ENCODE measurements at places on chromosomes 12 and 14.

DNA sequence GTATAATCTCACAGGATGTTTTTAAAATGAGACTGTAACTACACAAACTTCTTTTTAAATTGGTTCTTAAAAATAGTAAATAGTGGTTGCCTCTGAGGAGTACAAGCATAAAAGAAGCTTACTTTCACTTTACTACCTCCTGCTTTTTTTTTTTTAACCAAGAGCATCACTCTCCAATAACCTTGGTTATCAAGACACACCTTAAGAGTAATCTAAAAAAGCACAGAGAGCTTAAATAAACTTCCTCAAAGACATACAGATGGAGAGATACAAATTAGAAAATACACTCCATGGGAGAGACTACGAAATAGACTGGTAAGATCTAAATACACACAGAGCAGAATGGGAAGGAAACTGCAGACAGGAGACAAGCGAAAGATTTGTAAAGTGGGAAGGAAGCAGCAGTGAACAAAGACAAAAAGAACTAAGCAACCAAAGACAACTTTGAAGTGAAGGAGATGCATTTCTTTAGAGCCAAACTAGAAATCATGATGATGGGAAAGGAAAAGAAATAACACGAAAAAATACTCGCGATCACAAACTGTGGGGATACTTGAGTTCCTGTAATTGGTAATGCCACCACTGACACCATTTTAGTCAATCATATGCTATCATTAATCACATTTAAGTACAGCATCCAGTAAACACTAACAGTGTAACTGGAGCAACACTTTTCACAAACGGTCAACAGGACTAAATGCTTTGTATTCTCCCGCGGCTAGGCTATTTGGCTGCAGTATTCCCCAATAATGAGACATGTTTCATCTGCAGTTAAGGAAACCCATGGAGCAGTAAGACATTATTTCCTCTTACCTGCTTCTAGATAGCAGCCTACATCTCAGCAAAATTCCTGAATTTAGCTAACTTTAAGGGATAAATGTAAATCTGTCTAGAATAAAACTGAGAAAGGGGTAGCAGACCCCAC, 8.2 kb downstream of the SINHCAF start:
- DNase-seq = peak; percentile 76

- peak; percentile 40 for DNase-seq
Observed at GRCh38 chr14:55028066-55028465, 1.0 kb downstream of the SOCS4 start.

DNA sequence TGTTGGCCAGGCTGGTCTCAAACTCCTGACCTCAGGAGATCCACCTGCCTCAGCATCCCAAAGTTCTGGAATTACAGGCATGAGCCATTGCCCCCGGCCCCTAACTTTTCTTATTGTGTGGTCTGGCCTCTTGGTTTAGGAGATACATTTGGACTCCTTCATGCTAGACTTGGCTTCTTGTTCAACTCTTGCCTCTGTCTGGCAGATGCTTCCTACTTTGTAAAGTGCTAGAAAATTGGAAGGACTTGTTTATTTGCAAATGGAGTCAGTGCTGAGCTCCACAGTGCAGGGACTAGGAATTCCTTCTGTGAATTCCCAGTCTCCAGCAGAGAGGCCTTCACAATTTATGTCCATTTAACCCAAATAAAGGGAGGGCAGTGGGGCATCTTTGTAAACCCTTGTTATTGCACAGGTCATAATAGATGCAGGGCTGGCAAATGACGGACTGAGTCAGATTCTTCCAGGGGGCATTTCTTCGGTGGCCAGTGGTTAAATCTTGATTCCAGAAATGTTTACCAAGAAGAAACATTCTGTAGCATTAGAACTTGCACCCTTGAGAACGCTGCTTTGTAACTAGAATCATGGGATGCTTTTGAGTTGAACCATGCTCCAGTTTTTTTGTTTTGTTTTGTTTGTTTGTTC, 73.8 kb upstream of the TBX3 start:
- no peak for DNase-seq

DNA sequence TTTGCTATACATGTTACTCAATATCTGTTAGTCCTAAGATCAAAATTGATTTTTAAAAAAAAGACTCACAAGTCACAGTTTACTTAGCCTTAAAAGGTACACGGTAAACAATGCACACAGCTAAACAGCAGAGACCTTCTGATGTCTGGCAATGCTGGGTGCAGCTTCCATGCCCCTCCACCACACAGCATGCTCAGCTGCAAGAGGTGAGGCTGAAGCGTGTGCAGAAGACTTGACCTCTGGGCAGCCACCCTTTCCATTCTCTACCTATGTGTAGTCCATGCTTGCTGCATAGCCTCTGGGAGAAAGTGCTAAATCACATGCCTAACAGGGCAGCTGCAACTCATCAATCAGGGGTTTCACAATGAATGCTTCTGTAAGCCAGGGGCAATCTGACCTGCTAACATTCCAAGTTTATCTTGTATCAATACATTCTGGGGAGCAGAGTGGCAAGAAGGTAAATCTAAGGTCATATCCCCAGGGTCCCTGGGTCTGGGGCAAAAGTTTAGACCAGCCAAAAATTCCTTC, 44.5 kb upstream of the AMN1 start:
- no peak for DNase-seq

DNA sequence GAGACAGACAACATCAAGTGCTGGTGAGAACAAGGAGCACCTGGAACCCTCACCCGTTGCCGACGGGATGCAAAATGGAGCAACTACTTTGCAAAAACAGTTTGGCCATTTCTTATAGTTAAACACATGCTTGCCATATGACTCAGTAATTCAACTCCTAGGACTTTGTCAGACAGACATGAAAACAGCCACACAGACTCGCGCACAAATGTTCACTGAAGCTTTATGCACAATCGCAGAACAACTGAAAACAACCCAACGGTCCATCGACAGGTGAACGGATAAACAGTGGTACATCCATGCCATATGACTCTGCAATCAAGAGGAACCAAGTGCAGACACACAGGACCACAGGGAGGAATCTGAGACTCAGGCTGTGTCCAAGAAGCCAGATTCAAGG, 30.8 kb downstream of the NCOR2 start:
- DNase-seq = no peak

DNA sequence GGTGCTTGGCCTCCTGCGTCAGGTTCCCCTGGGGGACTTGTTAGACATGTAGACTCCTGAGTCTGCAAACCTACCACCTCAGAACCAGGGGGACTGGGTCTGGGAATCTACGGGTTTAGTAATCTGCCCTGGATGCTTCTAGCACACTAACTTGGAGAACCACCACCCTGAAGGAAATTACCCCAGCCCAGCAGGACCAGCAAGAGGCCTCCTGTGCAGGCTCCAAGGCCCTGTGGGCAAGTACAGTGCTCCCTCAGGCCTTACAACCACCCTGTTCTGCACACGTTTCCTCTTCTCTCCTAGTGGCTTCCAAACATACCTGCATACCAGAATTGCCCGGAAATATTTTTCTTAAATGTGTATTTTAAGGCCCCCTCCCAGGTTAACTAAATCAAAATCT, 423.0 kb downstream of the FUT8 start:
- DNase-seq = no peak

Measured in endothelial cell of umbilical vein (primary cell).